ENCODE measurements at places on chromosomes 6 and 20.

GRCh38 chr20:5000263-5001173, 792 bp downstream of the SLC23A2 start:
- peak; percentile 44 for DNase-seq

DNA sequence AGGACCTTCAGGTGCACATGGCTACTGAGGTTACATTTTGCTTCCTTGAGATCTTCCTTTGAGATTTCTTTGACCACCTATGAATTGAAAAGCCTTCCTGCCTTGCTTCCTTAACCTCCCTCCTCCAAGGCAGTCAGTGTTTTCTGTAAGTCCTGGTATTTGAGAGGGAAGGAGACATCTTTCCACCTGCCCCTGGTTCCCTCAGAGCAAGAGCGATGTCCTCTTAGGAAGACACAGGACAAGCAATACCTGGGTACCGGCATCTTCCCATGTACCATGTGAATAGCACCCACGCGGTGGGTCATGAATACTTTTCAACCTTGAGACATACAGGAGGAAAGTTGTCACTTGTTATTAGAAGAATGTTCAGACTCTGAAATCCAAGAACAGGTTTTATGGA, 37.1 kb downstream of the GINS1 start:
- no peak for DNase-seq

DNA sequence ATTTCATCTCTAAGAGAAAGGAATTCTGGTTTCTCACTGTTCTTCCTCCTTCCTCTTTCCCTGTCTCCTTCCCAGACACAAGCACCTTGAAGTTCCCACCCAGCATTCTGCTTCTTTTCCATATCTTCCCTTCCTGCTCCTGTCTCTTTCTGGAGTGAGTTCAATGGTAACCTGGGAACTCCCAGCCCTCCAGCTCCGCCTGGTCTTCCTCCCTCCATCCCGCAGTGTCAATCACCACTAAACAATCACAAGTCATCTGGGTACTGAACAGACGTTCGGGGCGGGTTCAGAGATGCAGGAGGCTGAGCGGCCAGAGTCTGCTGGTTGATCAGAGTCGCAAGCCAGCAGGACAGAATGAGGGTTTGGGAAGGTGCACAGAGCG, 7.7 kb downstream of the TTBK1 start:
- DNase-seq, result no peak

GRCh38 chr6:38460186-38460585, 179.5 kb downstream of the BTBD9 start:
- DNase-seq, result no peak

GRCh38 chr6:108742041-108742440, 106.2 kb upstream of the ARMC2 start:
- no peak for DNase-seq

DNA sequence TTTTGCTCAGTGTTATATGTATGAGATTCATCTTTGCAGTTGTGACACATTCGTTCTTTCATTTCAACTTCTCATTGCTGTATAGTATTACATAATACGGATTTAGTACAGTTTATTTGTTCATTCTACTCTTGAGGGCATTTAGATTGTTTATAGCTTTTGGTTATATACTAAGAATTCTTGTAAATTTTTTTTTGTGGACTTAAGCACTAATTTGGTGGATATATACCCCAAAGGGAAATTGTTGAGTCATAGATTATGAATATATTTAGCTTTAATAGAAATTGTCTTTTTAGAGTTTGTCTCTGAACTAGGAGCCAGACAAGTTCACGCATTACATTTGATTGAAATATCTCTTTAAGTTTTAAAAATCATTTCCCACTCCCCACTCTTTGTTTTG, 79.6 kb downstream of the DNAH8 start:
- DNase-seq, result no peak

DNA sequence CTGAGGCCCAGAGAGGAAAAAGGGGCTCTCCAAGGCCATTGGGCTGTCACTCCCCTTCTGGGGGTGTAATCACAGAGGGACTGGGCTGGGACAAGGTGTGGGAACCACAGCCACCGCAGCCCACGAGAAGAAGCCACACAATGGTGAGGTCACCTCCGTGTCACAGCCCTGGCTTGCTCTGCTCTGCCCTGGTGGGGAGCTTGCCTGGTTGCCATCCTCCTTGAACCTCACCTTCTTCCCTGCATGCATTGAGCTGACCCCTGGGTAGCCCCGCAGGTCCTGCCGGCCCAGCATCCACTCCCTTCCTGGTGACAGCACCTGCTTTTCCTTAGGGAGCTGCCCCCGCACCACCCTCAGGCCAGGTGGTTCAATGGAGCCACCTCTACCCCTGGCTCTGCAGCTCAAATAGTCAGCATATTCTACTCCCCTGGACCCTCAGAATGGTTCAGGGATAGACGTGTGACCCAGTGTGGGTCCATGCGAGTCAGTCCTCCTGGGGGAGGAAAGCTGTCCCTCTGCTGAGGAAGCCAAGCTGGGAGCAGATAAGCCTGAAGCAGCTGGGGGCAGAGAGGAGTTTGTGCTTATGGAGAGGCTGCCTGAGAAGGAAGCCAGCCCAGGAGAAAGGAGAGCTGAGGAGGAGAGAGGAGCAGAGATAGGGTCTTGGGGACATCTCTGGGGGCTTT, 21.3 kb downstream of the RBM38 start:
- DNase-seq, result no peak

GRCh38 chr6:150145427-150145826, 2.6 kb downstream of the PPP1R14C start:
- DNase-seq, result no peak

DNA sequence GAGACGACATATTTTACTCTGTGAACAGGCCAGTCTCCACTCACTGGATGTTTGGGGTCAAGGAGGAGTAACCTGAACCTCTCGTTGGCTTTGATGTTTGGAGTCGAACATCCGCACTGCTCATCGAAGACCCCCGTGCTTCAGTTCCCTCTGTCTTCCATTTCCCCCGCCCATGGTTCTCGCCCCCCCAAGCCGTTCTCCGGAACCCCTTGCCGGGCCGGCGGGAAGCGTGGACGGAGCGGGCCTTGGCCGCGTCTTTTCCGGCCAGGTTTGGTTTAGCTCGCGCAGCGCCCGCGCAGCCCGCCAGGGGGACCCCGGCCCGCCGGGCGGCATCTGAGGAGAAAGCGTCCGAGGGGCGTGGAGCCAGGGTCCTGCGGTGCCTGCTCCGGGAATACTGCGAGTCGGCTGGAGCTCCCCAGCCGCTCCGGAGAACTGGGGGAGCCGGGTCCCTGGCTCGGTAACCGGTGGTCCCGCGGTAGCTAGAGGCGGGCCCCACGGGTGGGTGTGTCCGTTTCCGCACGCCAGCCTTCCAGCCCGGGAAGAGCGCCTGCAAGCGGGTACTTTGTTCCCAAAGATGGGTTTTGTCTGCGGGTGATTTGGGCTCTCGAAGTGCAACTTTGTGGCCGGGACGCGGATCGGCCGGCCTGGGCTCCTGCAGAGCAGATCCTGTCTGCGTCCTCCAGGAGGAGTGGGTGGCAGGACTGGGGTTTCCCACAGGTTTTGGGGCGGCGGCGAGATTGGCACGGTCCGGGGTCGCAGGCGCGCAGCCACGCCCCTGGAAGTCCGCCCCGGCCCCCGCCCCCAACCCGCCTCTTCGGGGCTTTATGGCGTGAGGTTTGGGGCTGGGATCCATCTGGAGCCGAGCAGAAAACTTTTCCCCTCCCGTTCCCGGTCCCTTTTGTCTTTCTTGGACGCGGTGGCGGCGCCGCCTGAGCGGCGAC, at the start of gene TMEM200A:
Gene TMEM200A (plus strand): TSS at position 852 of the 941 bp plus-strand sequence. CDS start 74,406 bp downstream, outside the sequence.
- peak; percentile 59 for DNase-seq

DNA sequence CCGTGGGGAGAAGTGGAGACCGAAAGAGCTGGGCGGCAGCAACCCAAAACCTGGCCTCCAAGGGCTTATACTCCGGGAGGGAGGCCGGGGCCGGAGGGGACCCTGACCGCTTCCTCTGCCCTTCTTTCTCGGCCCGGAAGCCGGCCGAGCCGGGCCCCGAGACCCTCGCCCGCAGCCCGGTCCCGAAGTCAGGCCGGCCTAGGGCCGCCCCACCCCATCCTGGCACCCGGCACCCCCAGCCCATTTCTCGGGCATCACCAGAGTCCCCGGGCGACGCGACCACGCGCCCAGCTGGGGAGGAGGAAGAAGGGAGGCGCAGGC, 572 bp upstream of the ZDHHC14 start:
- no peak for DNase-seq

GRCh38 chr6:131643855-131644460, 6.9 kb downstream of the ENPP3 start:
- no peak for DNase-seq

- peak; percentile 16 for DNase-seq
These were observed 398.8 kb downstream of the ESR1 start for GRCh38 chr6:152206072-152206818.

DNA sequence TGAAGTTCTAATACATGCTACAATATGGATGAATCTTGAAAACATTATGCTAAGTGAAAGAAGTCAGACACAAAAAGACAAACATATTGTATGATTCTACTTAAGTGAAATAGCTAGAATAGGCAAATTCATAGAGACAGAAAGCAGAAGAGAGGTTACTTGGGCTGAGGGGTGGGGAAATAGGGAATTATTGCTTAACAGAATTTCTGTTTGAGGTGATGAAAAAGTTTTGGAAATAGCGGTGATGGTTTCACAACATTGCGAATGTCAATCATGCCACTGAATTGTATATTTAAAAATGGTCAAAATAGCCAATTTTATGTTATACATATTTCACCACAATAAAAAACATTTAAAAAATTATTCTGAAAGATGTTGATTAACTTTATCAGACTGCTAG, 6.1 kb downstream of the SLC26A8 start:
- no peak for DNase-seq

GRCh38 chr6:140586426-140587061, 1212.1 kb upstream of the CITED2 start:
- DNase-seq, result no peak

DNA sequence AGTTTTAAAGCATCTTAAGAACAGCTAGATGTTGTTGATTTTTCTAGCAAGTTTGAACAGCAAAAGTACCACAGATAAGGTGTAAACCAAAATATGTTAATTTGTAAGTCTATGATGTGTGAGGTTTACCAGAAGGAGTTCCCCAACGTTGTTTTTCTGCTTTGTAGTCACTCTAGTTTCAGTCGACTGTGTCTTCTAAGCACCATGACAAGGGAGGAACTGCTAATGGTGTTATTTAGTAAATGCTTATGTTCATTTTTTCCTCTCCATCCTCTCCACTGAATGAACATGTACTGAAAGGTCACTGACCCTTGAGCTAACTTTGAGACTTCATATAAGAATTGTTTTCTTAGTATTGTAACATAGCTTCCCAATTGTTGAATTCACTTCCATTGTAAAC, 3.0 kb downstream of the ENPP3 start:
- DNase-seq, result no peak

DNA sequence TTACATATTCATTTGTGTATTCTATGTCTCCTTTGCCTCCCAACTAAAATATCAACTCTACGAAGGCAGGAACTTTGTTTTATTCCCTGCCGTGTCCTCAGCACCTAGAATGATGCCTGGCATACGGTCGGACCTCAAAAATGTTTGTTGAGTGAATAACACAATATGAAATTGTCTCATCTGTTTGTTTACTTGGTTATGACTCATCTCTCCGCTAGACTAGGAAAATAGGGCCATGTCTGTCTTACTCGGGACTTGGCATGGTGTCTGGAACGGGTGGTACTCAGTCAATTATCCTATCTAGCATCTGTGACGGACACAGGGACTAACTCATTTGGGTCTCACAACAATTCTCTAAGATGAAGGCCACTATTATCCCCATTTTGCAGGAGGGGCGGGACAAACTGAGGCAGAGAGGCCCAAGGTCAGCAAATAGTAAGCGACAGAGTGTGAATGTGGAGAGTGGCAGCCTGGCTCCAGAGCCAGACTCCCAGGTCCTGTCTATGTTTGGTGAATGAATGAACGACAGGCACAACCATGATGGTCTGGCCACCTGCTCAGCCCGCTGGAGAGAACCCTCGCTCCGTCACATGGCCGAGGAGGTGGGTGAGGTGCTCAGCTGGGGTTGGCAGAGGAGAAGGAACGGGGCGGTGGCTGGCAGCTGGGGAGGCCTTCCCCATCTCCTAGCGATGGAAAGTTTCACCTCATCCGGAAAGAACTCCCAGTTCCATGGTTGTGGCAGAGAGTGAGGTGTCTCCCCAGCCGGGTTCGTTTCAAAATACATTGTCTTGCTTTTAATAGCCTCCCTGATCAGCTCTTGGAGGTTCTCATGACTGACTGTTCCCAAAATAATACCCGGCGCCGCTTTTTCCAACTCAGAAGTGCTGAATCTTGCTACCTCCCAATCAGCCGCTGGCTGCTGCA, 27.6 kb upstream of the NFATC2 start:
- no peak for DNase-seq

DNA sequence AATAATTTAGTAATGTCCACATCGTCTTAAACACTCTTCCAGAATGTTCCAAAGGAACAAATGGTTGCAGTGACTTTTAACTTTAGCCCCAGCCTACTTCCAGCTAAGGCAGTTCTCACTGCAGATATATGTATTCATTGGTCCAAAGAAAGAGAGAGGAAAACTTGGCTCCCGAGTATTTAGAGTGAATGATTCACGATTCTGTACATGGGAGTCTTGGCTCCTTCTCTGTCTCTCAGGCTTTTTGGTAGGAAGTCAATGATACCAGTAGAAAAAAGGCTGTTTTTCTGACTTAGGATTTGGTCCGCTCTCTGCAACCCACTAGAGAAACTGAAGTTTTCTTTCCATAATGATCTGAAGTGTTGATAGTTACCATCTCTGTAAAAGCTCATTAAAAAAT, 38.6 kb downstream of the E2F3 start:
- no peak for DNase-seq

- no peak for DNase-seq
These were observed 326.6 kb upstream of the CITED2 start for GRCh38 chr6:139701003-139701402.

- no peak for DNase-seq
These were observed 52.9 kb upstream of the BTN3A2 start for GRCh38 chr6:26312096-26312463.

GRCh38 chr6:128112494-128112893, 211.6 kb upstream of the THEMIS start:
- no peak for DNase-seq

- DNase-seq, result no peak
These were observed 5.1 kb downstream of the SYNCRIP start for GRCh38 chr6:85637579-85637978.

All from germinal center (tissue), 1 donor.